ENCODE measurements at places on chromosomes 1 and 21.

DNA sequence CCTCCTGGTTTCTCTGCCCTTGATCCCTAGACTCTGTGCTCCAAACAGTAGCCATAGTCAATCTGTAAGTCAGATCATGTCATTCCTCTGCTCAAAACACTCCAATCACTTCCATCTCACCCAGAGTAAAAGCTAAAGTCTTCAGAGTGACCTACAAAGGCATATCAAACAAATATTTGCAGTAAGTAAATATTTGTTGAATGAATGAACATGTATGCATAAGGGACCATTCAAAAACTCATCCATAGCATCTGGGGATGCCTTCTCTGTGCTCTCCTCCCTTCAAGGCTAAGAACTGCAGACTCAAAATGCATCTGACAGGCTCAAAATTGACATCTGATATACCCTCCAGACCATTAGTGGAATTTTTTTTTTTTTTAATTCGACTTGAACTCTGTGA, 18.1 kb upstream of the AK5 start:
- no peak for DNase-seq

GRCh38 chr1:111332190-111332589, 41.5 kb downstream of the CHIA start:
- DNase-seq = no peak

DNA sequence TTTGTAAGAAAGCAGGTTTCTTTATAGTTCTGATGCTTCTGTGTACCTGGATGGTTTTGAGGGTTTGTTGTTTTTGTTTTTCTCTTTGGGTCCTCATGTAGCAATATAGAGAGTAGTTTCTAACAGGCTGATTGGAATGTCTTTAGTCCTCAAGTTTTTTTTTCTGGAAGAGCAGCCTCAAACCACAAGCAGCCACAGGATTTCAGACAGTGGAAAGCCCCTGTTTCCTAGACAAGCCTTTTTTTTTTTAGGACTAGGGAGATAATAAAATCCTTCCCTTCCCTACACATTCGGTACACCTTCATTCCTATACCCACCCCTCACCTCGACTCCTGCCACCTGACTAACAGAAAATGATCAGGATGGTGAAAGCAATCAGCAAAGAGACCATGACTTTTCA, 47.6 kb downstream of the ACP6 start:
- no peak for DNase-seq

DNA sequence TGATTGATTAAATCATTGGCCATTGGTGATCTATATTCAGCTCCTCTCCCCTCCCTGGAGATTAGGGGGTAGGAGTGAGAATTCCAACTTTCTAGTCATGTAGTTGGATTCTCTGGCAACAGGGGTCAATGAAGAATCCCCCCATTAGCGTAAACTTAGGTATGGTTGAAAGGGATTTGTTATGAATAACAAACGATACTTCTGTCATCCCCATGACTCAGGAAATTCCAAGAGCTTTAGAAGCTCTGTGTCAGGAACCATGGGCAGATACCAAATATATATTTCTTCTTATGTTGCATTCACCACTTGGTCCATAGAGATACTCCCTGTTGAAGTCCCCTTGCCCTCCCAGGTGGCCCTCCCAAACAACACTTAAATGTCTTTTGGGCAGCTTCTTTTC, 124.5 kb downstream of the DNM3 start:
- DNase-seq = peak; percentile 47

GRCh38 chr1:188343914-188344313, 1515.2 kb downstream of the PLA2G4A start:
- no peak for DNase-seq

DNA sequence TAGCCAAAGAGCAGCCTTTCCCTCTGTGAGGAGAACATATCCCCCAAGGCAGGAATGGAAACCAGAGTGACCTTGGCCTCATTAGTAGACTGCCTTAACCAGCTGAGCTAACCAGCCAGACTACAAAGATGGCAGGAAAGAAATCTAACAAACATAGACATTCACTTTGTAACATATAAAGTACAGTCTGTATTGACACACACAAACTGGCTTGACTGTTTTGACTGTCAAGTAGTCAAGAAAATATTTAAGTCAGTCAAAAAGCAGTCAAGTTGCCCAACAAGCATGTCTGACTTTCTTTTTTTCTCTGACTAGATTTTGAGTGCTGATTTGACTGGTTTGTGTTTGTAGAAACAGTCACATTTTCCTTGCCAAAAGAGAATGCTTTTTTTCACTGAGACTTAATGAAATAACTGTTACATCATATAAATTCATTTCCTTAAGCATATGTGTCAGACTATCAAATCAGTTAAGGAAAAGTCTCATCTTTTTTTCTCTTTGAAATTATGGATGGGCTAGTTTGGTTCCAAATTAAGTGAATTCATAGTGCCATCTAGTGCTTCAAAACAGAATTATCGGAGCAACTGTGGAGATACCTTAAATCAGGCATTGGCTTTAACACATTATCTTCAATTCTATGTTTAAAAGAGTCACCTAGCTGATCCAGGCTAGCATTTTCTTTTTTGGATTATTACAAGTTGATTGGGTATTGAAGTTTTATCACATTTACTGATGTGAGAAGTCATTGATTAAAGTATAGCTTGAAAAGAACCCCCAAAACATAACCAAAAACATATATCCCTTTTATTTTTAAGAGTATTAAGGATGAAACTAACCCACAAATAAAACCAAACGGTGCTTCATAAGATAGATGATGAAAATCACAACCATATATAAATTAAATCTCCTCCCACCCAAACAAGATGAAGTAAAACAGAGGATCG, 75.0 kb downstream of the ATP6V1G3 start:
- peak; percentile 74 for DNase-seq

All from foreskin fibroblast (primary cell).